IMR-90 (cell line): ENCODE measurements at places on chromosomes 4 and X.

DNA sequence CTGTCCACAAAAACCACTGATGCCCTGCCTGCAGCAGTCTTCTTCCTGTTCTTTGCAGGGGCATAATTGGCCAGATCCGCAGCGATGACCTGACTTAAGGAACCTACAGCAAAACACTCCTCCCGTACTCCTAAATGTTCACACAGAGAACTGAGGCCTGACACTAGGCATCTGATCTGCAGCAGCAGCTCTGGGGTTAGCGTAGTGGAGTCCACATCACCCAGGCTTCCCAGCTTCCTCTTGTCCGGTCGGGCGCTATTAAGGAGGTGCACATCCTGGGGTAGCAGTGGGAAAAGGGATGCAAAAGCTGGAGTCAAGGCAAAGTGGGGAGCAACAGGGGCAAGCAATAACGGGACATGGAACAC is 758 bp downstream of the SCFD2 start:
- DNase-seq, result peak; percentile 27

- DNase-seq, result no peak
Measured at GRCh38 chr4:116824172-116824571, 261.2 kb downstream of the TRAM1L1 start.

DNA sequence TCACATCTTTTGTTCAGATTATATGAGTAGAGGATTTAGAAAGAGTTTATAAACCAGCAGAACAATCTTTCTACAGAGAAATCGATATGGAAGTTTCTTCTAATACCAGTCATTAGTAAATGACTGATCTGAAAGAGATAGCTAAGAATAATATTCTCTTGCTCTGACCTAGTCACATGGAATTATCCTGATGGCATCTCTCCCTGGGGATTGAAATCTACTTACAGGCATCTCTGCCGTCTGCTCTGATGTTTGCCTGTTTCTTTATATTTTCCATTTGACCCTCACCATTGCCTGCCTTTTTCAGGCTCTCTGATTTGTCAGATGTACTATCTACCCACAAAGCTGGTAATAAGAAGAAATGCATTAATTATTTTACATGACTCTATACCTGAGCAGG is 1157.3 kb downstream of the PCDH7 start:
- no peak for DNase-seq

GRCh38 chr4:173343832-173344397 is 9.8 kb upstream of the HMGB2 start:
- no peak for DNase-seq

GRCh38 chrX:44157858-44158257 is 184.7 kb upstream of the NDP start:
- DNase-seq, result no peak

DNA sequence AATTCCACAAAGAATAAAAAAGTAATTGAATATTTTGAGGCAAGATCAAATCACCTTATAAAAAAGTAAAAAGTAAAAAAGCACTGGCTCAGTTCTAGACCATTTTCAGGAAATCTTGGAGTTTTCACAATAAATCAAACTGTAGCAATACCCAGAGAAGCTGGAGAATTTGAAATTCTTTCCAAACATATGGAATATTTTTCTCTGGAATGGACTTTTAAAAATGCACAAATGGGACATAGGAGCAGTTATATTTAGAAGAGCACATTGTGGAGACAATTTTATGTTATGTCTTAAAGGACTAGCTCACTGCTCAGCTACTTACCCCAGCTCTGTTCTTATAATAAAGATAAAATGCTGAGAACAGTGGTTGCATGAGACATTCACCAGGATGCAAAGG is 211.9 kb upstream of the KIT start:
- no peak for DNase-seq

GRCh38 chr4:86130160-86130933 is 229.5 kb downstream of the MAPK10 start:
- DNase-seq, result no peak

DNA sequence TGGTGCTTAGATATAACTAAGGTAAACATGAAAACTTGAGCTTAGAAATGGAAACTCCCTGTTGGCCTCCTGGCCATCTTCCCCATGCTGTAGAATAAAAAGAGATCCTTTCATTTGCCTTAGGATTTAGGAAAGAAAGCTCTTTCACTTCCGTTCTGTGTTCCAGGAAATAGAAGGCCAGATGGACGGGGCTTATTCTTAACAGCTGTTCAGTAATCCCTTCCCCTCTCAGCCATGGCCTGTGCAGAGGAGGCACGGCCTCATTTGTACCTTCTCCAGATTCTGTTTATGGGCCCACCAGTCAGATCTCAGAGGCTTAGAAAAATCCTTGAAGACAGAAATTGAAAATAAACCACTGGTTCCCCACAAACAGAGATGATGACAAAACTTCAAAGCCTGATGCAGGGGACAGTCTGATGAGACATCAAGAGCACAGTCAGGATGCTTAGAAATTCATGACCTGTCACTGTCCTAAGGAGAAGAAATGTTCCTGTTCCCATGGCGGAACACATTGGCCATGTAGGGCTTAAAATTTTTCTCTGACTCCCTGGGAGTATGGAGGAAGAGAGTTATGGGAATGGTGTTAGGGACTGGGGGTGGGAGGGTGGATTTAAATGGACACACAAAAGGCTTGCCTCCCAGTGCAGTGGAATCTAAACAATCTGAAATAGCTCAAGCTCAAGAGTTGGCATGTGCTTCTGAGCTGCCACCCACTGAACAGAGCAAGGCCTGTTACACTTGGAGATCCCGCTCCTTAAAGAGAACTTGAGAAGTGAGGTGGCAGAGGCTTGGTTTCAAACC is 188.8 kb downstream of the SOWAHB start:
- peak; percentile 45 for DNase-seq

DNA sequence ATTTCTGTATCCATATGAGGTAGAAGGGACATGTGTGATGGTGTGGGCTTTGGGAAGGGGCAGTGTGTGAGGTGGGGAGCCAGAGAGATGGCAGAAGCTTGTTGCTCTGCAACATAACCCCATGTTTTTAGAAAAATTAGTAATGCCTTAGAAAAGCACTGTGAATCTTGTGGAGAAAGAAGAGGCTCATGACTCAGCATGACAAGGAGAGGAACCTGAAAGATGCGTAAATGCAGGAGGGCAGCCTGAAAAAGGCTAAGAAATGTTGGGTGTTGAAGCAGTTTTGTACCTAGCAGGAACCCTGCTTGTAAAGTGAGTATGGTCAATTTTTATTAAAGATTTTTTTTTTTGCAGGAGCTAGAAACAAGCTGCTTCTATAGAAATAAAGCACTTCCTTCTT is 59.8 kb downstream of the ARSJ start:
- DNase-seq, result peak; percentile 75

DNA sequence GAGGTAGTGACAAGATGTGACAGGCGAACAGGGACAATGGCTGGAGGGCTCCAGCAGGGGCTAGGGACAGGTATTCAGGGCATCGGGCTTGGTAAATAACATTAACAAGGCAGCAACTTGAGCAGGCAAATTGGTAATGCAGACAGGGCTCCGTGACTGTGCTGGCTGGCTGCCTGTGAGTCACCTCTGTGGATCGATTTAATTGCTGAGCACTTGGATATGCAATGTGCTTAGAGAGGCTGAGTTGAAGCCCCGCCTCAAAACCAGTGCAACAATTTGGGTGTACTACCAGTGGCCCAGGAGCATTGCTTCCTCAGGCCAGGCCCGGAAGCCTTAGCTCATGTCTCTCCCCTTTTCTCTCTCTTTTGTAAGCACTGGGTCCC is 19.5 kb downstream of the CNGA2 start:
- peak; percentile 8 for DNase-seq

- peak; percentile 71 for DNase-seq
Measured at GRCh38 chr4:13891544-13891939, 264.0 kb upstream of the BOD1L1 start.

- no peak for DNase-seq
Measured at GRCh38 chr4:85879518-85879917, 404.6 kb downstream of the ARHGAP24 start.

DNA sequence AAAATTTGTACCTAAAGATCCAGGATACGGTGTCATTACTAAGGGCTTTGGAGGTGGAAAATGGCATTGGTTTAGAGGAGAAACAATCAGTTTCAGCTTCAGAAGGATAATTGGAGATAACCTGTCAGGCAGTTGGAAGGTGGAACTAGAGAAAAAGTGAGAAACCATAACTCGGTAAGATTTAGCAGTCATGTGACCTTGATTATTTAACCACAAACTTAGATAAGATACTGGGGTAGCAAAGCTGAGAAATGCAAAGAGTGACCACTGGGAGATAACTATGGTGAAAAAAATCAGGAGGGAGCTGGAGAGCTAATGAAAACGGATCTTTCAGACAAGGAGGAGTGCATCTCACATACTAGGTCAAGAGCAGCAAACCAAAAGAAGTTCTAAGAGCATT is 58.3 kb upstream of the SMARCA5 start:
- no peak for DNase-seq

DNA sequence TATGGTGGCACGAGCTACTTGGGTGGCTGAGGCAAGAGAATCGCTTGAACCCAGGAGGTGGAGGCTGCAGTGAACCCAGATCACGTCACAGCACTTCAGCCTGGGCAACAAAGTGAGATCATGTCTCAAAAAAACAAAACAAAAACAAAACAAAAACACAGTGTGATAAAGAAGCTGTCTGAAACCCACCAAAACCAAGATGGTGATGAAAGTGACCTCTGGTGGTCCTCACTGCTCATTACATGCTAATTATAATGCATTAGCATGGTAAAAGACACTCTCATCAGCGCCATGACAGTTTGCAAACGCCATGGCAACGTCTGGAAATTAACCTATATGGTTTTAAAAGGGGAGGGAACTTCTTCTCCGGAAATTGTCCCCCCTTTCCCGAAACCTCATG is 29.4 kb upstream of the OPHN1 start:
- peak; percentile 47 for DNase-seq

GRCh38 chr4:165177725-165178666 is 29.4 kb upstream of the KLHL2 start:
- no peak for DNase-seq

GRCh38 chr4:152281211-152281610 is 254.7 kb downstream of the FBXW7 start:
- no peak for DNase-seq

- DNase-seq, result peak; percentile 97
Measured at GRCh38 chr4:26197018-26197779, 123.6 kb upstream of the RBPJ start.

DNA sequence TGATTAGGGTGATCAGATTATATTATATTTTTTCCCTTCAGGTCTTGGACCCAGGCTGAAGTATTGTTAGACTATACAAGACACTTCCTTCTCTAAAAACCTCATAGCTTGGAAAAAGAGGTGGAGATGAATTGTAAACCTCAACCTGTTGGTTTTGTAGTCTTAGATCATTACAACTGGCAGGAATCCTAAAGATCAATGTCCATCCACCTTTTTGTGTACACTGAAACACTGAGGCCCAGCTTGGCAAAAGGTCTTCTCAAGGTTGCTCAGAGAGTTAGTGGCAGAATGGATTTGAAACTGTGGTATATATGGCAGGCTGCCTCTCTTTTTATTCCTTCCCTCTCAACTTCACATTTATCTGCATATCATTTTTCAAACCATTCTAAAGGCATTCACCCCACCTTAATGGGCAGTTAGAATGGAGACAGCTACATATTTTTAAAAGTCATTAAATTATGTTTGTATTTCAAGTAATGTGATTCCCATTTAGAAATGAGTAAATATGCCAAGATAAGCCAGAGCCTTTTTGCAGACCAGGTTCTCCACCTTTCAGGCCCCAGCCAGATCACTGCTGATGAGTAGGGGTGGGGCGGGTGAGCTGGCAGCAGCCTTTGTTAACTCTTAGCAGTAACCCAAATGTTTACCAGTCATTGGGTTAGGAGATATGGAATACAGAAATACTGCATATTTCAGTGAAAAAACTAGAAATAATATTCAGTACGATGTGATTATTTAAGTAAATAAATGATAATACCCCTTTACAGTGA is 243.2 kb upstream of the F9 start:
- DNase-seq, result no peak

DNA sequence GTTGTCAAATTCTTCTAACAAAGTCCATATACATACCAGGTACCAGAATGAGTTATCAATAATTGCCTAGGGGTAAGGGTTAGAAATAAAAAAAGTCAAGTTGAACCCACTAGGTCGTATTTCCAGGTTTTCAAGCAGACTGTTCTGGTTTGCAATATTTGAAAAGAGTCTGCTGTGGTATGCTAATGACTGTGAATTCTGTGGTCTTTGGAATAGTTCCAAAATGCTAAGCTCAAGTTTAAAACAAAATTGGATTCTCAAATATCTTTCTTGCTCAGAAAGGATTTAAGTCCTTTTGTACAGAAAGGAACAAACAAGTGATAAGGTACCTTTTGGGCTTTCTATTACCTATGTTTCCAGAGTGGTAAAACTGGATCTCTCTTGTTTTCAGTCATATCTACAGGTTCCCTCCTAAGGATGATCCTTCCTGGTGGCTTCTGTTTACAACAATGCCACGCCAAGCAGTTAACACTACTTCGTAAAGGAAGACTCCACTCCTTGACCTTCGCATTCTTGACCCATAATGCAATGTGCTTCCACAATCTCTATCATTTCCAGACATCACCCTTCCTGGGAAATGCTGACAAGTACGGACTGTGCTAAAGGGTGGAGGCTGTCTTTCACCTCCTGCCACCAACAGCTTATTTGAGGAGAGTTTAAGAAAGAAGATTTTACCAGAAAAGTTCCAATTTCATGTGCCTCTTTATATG is 531.7 kb upstream of the FTHL17 start:
- peak; percentile 43 for DNase-seq

GRCh38 chr4:138251938-138252337 is 9.8 kb upstream of the SLC7A11 start:
- no peak for DNase-seq

GRCh38 chrX:153408221-153408721 is 3.0 kb upstream of the ZFP92 start:
- no peak for DNase-seq

DNA sequence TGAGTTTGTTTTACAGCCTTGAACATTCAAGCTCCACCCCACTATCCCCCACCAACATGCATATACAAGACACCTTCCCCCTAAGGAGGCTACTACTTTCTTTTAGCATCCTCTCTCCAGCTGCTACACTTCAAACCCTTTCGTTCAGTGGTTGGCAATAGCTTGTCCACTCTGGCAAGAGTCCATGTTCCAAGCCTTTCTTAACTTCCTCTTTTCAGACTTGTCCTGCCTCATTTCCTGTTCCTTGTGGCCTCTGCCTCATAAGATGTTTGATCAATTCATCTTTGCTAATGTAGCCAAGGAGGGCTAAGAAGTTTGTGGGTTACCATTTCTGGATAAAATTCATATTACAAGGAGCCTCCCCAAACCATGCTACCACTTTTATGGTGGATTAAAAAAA is 20.8 kb upstream of the ZCCHC12 start:
- peak; percentile 35 for DNase-seq
